K562 (cell line): ENCODE measurements at places on chromosomes 3 and 15. TPM values are rescaled to one million over a fixed set of nuclear protein-coding genes. Genes with fewer than 3 reads are reported as not detected.

Gene FBXO40
- total RNA-seq, result not detected in 2 replicates

DNA sequence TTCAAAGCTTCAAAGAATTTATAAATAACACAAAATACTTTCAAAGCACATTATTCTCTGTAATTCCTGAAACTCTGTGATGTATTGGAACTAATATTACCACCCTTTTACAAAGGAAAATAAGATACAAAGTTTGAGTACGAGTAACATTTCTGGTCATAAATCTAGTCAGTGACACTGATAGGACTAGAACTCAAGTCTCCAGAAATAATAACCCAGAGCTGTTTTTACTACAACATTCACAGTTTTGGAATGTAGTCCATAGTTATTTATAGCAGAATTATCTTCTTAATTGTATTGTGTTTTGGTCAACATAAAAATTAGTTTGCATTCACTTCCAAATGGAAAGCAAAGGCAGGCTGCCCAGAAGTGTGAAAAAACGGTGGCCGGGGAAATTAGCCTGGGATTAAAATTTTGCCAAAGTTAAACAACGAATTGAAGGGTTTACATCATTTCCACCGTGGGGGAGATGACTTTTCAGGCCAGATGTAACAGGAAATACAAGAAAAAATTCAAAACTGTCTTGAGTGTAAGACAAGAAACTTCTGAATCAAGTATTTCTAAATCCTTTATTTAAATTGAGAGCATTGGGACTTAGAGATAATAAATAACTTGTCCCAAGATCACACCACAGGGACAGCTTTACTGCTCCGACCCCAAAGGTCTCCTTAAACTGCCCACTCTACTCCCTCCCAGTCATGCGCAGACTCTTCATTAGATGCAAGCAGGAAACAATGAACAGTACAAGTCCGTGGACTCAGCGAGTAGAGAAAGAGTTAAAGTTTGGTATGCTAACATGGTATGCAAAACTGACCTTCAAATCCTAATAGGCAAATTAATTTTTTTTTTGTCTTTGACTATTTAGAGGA is 74.3 kb upstream of the VGLL4 start:
- no peak for DNase-seq

GRCh38 chr3:52838561-52839267 is 3.9 kb upstream of the MUSTN1 start:
- DNase-seq, result no peak

GRCh38 chr3:59813148-59813538 is 763.3 kb upstream of the CFAP20DC start:
- no peak for DNase-seq

GRCh38 chr15:60379525-60380274 is 18.1 kb downstream of the ANXA2 start:
- DNase-seq, result no peak

GRCh38 chr3:31847760-31848159 is 133.3 kb downstream of the OSBPL10 start:
- no peak for DNase-seq

Gene PLSCR4
- total RNA-seq, result 0.11 and 0.42 TPM in 2 replicates

Gene GLT8D1
- 26.7 and 28.6 TPM in 2 replicates for total RNA-seq

Gene ZNF106
- 43.3 and 43.8 TPM in 2 replicates for total RNA-seq

DNA sequence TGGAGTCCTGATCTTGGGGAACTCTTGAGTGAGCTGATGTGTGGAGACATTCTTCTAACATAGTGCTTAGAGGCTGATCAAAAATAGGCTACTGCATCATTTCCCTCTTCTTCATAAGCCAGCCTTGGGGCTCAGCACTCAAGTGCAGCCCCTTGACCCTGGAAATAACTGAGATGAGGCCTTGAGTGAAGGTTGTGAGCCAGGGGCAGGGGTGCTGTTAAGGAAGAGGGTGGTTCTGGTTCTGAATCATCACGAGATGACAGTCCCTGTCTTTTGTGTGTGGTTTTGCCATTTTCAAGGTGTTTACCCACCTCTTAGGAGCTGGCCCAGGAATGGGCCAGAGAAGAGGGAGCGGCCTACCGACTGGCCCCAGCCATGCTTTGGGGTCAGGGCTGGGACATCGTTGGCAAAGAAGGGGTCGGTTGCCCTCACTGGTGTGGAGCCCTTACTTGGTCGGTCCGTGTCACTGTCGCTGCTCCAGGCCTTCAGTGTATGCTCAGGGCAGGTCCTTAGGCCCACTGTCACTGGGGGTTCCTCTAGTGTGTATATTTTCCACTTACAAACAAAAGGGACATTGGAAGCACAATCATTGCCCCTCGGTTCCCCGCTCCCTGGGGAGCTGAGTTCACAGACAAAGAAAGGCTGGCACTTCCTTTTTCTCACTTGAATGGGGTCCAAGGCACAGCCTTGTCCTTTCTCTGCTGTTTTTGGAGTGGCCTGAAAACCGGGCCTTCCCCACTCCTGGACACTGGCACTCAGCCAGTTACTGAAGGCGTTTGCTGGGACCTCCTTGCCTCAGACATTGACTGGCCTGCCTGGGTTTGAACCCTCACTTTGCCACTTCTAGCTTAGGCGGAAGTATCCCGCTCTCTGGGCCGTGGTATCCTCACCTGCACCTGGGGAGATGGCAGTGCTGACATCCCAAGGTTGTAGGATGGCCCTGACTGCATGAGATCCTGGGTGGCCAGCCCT is 46.6 kb downstream of the SLC6A6 start:
- DNase-seq, result no peak

Gene IREB2
- total RNA-seq, result 56.6 and 61.7 TPM in 2 replicates

Gene SLC22A13
- 0.29 and 0.49 TPM in 2 replicates for total RNA-seq

Gene CD86
- 0.07 and 0.16 TPM in 2 replicates for total RNA-seq

- no peak for DNase-seq
These were observed 110.3 kb downstream of the PPP2R3A start for GRCh38 chr3:136075811-136076210.

- no peak for DNase-seq
These were observed 1028.7 kb downstream of the NTRK3 start for GRCh38 chr15:87227846-87228245.

Gene PLA2G4F
- total RNA-seq, result 0.02 TPM in 1 of 2 replicates, not detected in the other

GRCh38 chr3:180640987-180641386 is 38.3 kb downstream of the CCDC39 start:
- DNase-seq, result no peak

DNA sequence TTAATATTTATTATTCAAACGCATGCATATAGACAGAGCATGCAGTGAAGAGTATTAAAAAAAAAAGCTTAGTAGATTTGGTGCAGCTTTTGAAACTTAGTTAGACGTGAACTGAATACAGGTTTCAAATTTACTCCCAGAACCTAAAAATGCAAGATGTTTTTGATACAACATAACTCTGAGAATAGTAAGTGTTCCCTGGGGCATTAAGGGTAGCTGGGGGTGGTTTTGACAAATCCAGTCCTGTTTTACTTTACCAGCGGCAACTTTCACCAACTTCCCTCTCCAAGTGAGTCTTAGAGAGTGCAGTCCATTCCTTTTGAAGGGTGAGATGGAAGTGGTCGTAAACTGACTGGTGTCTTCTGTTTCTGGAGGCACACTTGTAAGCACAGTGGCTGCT is 11.2 kb downstream of the NCBP2 start:
- DNase-seq, result no peak

Gene TRPM7
- 34.0 and 35.3 TPM in 2 replicates for total RNA-seq

- peak; percentile 0 for DNase-seq
These were observed 154.4 kb downstream of the TUSC7 start for GRCh38 chr3:116863822-116864589.

Gene PDZRN3
- total RNA-seq, result 0.07 and 0.16 TPM in 2 replicates

DNA sequence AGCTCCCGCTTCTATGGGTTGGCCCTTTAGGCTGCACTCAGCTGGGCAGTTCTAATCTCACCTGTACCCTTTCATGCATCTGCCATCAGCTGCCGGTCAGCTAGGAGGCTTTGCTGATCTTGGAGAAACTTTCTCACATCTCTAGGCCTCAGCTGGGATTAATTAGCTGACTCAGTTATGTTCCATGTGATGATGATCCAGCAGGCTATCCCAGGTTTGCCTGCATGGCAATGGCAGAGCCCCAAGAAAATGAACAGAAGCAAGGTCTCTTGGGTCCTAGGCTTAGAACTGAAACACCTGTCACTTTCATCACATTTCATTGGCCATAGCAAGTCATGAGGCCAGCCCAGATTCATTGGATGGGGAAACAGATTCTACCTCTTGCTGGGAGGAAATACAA is 304.6 kb upstream of the TBC1D5 start:
- DNase-seq, result no peak

- DNase-seq, result no peak
These were observed 308.0 kb upstream of the ATP11B start for GRCh38 chr3:182485301-182485700.
